Glutamatergic neuron (in vitro differentiated cells): ENCODE measurements at places on chromosomes 12 and 14. TPM values are rescaled to one million over a fixed set of nuclear protein-coding genes. Genes with fewer than 3 reads are reported as not detected.
A peak's percentile ranks its signal among the peaks of the same experiment; 100 is the strongest.

- no peaks in the 10 kb centered on the region for H3K27me3 ChIP-seq
- H3K4me3 ChIP-seq: no peak overlapping the region
- H3K36me3 ChIP-seq: no peaks in the 10 kb centered on the region
- no peak for DNase-seq
- no peak overlapping the region for H3K27ac ChIP-seq
Measured at GRCh38 chr12:23340351-23340750, 609.1 kb downstream of the SOX5 start.

DNA sequence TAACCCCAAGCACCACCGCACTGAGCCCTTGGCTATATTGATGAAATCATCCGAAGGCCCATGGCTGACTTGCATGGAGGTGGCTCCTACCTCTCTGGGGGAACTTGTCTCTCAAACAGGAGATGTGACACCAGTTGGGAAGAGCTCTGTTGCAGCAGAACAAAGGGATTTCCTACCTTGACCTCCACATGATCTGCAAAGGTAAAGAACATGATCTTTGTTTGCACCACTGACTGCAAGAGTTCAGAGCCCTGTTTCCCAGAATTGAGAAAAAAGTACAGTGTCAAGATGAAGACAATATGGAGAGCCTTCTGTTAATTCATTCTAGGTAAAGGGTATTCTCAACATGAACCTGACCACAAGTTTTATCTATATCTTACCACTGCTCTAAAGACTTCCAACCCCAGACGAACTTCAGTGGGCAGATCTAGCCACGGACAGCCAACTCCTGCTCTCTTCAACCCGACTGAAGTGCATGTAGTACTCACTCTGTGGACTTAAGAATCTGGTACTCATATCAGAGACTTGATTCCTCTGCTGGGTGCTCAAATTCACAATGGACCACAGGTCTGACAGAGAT, 32.1 kb downstream of the ZFYVE26 start:
- no peak overlapping the region for H3K27ac ChIP-seq
- no peaks in the 10 kb centered on the region for H3K27me3 ChIP-seq
- DNase-seq: no peak
- no peaks in the 10 kb centered on the region for H3K4me1 ChIP-seq
- H3K4me3 ChIP-seq: no peak overlapping the region
- no peaks in the 10 kb centered on the region for H3K36me3 ChIP-seq

ARMH4 gene
- 57.1 TPM for total RNA-seq

GRCh38 chr14:28536889-28537288, 229.7 kb upstream of the FOXG1 start:
- H3K36me3 ChIP-seq: peaks cover 14% of the 10 kb centered on the region
- H3K27me3 ChIP-seq: no peaks in the 10 kb centered on the region
- no peak overlapping the region for H3K27ac ChIP-seq
- no peak for DNase-seq
- H3K4me1 ChIP-seq: no peaks in the 10 kb centered on the region
- no peak overlapping the region for H3K4me3 ChIP-seq

DNA sequence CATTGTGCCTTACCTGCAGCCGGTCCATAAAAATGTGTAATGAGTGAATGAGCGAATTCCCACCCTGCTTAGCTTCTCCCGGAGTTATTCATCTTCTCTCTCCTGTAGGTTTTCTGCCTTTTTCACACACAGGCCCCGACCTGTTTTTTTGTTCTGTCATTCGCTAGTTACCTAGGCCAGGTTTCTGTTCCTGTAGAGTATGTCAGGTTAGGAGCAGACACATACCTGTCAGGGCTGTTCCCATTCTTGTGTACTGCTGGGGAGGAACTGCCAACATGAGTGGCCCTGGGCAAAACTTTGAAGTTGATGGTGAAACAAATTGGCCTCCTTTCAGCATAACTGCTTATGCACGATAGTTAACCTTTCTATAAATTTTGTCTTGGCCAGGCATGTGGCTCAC, 140.1 kb downstream of the SYNE2 start:
- DNase-seq: no peak
- no peaks in the 10 kb centered on the region for H3K27me3 ChIP-seq
- H3K27ac ChIP-seq: no peak overlapping the region
- peaks cover 8% of the 10 kb centered on the region for H3K4me1 ChIP-seq
- no peaks in the 10 kb centered on the region for H3K36me3 ChIP-seq

GRCh38 chr12:105352940-105353635, 22.6 kb downstream of the C12orf75 start:
- H3K36me3 ChIP-seq: no peaks in the 10 kb centered on the region
- DNase-seq: no peak
- H3K4me3 ChIP-seq: no peak overlapping the region
- H3K4me1 ChIP-seq: peaks cover 12% of the 10 kb centered on the region
- peaks cover 5% of the 10 kb centered on the region for H3K27me3 ChIP-seq

- no peaks in the 10 kb centered on the region for H3K4me1 ChIP-seq
- peaks cover 8% of the 10 kb centered on the region for H3K36me3 ChIP-seq
- DNase-seq: no peak
- H3K27me3 ChIP-seq: peaks cover 5% of the 10 kb centered on the region
Measured at GRCh38 chr12:127820846-127821245, 446.1 kb upstream of the TMEM132C start.

DNA sequence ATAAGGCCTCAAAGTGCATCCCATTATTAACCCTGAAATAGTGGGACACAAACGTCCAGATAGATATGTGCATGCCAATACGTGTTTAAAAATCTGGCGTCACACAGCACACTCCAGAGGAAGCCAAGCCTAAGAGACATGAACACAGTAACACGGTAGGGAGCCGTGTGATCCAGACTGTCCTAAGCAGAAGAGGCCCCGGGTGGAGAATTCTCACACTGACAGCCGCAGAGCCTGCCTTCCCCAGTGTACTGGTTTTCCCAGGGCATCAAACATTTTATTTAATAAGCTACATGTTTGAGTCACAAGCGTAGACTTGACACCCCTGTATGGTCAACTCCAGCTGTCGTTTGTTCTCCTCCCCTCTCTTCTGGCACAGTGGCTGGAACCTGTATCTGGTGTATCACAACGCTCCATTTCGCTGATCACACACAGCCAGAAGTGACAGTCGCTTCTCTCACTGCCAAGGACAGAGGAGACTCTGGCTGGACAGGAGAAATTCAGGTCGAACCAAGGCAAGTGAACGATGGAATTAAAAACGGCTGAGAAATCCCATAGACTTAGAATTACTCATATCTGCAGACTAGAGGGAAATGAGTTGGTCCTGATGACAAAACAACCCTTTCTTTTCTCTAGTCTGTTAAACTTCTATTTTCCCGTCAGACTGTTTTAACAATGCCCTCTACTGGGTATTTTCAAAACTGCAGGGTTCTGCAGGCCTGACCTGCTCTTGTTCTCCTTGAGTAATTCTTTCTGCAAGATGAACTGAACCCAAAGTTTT, 359.9 kb downstream of the RGS6 start:
- H3K4me1 ChIP-seq: no peaks in the 10 kb centered on the region
- no peak overlapping the region for H3K27ac ChIP-seq
- DNase-seq: no peak
- H3K4me3 ChIP-seq: no peak overlapping the region
- H3K36me3 ChIP-seq: no peaks in the 10 kb centered on the region

- peaks cover 5% of the 10 kb centered on the region for H3K27me3 ChIP-seq
- H3K36me3 ChIP-seq: peaks cover 14% of the 10 kb centered on the region
- H3K4me3 ChIP-seq: peak overlapping the region; percentile 92
- peak; percentile 83 for DNase-seq
- H3K4me1 ChIP-seq: peaks cover 5% of the 10 kb centered on the region
- peak overlapping the region; percentile 93 for H3K27ac ChIP-seq
Measured at GRCh38 chr12:7439579-7440505, 4.1 kb downstream of the CD163L1 start.

- no peak overlapping the region for H3K27ac ChIP-seq
- no peak for DNase-seq
Measured at GRCh38 chr12:8844665-8845064, 22.2 kb downstream of the A2ML1 start.

- peaks cover 2% of the 10 kb centered on the region for H3K27me3 ChIP-seq
- H3K4me1 ChIP-seq: no peaks in the 10 kb centered on the region
- no peak overlapping the region for H3K27ac ChIP-seq
- H3K4me3 ChIP-seq: no peak overlapping the region
- no peaks in the 10 kb centered on the region for H3K36me3 ChIP-seq
Measured at GRCh38 chr12:128843538-128843937, 9.7 kb upstream of the GLT1D1 start.

- H3K36me3 ChIP-seq: peaks cover 28% of the 10 kb centered on the region
- H3K4me3 ChIP-seq: no peak overlapping the region
- H3K27me3 ChIP-seq: no peaks in the 10 kb centered on the region
- H3K27ac ChIP-seq: no peak overlapping the region
Measured at GRCh38 chr12:30888241-30888640, 38.3 kb upstream of the TSPAN11 start.

RPAP3 gene
- total RNA-seq: 29.5 TPM

DNA sequence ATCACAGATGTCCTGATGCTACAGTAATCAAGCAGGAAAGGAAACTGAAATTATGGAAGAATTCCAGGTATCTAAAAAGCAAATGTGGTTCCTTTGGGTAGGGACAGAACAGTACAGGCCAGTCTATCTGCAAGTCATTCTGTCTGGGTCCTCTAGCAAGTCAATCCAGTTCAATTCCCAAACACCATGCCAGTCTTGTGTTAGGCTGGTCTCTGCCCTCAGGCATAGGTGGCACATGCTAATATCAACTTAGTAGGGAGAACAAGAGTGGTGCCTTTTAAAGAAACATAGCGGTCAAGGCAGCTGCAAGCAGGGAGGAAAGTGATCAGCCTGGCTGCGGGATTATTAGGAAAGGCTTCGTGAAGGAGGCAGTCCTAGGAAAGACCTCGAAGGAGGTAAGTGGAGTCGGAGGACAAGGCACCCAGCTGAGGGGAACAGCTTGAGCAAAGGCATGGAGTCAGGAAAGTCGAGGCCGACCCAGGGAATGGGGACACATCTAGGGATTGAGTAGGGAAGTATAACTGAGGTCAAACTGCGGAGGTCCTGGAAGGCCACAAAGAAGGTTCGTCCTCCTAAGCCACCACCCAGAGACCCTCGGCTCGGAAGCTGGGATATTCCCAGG, 3.8 kb upstream of the PLEKHG6 start:
- peaks cover 5% of the 10 kb centered on the region for H3K36me3 ChIP-seq
- no peak overlapping the region for H3K4me3 ChIP-seq
- peaks cover 8% of the 10 kb centered on the region for H3K27me3 ChIP-seq
- no peak overlapping the region for H3K27ac ChIP-seq
- H3K4me1 ChIP-seq: peaks cover 4% of the 10 kb centered on the region
- no peak for DNase-seq

DNA sequence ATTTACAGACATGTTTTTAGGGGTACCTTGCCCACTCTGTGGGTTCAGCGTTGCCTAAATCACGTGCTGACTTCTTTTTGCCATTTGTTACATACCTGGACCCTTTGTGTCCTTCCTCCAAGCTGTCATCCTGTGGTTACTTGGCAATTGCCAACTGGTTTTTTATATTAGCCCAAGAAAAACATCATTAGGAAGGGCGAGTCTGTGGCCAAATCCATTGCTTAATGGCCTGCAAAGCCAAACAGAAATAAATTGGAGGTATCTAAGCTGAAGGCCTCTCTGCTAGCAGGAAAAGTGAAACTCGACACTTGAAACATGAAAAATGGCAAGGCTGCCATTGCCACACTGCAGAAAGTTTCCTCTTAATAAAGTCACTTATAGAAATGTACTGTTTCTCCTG, 190.4 kb downstream of the NUAK1 start:
- H3K27ac ChIP-seq: no peak overlapping the region
- peaks cover 4% of the 10 kb centered on the region for H3K4me1 ChIP-seq
- no peak overlapping the region for H3K4me3 ChIP-seq
- no peaks in the 10 kb centered on the region for H3K36me3 ChIP-seq

DNA sequence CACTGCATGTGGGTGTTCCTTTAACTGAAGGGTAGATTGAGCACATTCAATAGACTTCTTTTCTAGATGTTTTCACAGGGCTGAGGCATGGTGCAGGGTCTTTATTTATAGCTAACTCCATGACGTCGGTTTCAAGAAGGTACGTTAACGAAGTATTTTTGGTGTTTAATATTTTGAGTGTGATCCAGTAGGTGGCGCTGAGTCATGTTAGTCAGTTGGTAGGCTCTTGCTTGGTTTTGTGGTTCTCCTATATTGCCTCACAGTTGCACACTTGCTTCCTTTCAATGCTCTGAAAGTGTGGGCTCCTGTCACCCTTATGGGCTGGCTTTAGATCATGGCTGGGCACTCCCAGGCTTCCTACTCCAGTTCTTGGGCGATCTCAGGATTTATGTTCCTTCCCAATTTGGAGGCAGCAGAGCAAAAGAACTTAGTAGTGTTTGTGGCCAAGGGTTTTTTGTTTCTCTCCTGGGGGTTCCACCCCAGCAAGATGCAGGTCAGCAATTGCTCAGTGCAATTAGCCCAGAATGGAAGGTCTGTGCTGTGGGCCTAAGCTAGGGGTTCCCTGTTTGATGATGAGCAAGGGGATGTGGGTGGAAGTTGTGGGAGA, 471.6 kb upstream of the FOXG1 start:
- peaks cover 10% of the 10 kb centered on the region for H3K36me3 ChIP-seq
- DNase-seq: no peak
- H3K4me1 ChIP-seq: no peaks in the 10 kb centered on the region
- no peak overlapping the region for H3K4me3 ChIP-seq
